NCI-H774 (cell line): ENCODE measurements at places on chromosomes 12 and 14.

DNA sequence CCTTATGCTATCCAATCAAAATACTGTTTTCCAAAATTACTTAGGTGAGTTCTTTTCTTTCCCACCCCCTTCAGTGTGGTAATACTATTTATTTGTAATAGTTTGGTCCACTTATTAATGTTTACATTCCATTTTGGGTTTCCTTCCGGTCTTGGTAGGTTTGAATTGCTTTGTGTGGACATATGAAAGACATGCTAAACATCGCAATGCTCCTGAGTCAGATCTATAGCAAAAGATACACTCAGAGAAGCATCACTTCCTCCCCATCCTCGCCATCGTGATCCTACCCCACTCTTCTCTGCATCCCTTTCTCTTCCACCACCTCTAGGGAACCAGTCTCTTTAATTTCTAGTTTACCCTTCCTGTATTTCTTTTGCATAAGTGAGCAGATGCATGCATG, 30.0 kb downstream of the TUNAR start:
- DNase-seq: no peak

GRCh38 chr12:106709068-106709511, 65.4 kb upstream of the RIC8B start:
- no peak for DNase-seq

- no peak for DNase-seq
Measured at GRCh38 chr12:6850796-6851152, 312 bp downstream of the CDCA3 start.

DNA sequence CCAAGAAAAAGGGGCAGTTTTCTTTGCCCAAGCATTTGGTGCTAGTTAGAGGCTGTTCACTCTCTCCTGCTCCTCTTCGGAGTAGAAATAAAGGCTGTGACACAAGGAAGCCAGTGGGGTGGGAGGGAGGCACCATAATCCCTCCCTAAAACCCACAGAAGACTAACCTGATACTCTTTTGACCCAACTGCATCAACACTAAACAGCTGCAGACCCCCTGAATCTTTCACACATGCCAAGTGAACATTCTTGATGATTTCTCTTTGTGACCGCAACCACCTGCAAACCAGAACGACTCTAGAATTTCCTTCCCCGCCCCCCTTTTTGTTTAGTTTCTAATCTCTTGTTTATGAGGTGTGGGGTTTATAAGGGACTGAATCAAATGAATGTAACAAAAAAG, 175.8 kb upstream of the BCL2L14 start:
- DNase-seq: no peak

- no peak for DNase-seq
Measured at GRCh38 chr14:89131004-89131750, 285.9 kb downstream of the FOXN3 start.

- DNase-seq: no peak
Measured at GRCh38 chr12:101920906-101921305, 43.5 kb downstream of the DRAM1 start.

DNA sequence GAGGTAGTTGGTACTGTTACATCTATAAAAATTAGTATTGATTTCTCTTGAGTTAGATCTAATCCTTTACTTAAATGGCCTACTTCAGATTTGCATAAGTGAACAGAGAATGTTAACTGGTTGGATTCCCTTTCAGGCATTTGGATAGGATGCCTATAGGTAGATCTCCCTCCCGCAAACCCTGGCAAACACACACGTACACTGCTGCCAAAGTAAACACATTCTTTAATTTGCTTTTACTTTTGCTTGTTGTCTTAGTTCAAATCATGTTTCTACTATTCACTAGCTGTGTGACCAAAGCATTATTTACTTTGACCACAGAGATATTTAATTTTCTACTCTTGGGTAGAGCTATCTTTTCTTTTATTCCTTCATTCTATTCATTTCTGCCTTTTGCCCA, 936.1 kb upstream of the FBXO33 start:
- peak; percentile 46 for DNase-seq

DNA sequence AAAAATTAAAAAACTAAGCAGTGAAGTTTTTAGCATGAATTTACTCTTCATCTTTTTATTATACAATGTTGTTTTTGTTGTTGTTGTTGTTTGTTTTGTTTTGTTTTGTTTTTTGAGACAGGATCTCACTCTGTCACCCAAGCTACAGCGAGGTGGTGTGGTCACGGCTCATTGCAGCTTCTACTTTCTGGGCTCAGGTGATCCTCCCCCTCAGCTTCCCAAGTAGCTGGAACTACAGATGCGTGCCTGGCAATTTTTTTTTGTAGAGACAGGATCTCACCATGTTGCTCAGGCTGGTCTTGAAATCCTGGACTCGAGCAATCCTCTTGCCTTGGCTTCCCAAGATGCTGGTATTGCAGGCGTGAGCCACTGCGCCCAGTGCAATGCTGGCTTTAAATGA, 11.3 kb downstream of the PPFIBP1 start:
- no peak for DNase-seq

GRCh38 chr12:127546721-127547505, 720.1 kb upstream of the TMEM132C start:
- DNase-seq: no peak

- DNase-seq: no peak
Measured at GRCh38 chr12:47095446-47096236, 15.9 kb upstream of the AMIGO2 start.

- DNase-seq: no peak
Measured at GRCh38 chr14:91389150-91389549, 28.5 kb downstream of the CCDC88C start.

DNA sequence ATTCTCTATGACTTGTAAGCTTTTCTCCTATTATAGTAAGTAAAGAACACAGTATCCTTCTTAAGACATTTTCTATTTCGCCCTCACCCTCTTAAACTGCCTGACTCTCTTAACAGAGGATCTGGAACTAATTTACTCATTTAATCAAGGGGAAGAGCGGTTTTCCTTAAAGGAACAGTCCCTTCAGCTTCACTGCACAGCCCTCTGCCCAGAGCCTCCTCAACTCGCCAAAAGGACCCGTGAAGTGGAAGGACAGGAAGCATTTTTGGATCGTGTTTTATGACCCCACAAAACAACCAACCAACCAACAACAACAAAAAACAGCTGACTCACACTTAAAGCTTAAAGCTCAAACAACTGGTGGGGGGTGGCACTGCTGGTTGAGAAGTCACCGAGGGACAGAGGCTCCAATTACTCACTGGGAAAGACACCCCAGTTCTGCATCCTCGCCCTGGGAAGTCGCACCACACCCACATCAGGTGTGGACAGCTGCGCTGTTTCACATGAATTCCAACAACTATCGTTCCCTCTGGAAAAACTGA, 35.7 kb downstream of the NID2 start:
- DNase-seq: no peak

- no peak for DNase-seq
Measured at GRCh38 chr14:94673781-94674231, 61.6 kb downstream of the SERPINA3 start.

GRCh38 chr12:111426344-111427185, 20.8 kb downstream of the SH2B3 start:
- DNase-seq: no peak

GRCh38 chr12:2396448-2396871, 343.7 kb downstream of the CACNA1C start:
- no peak for DNase-seq

GRCh38 chr14:39219075-39219499, 14.6 kb upstream of the MIA2 start:
- DNase-seq: no peak

GRCh38 chr12:107029081-107029480, 42.1 kb upstream of the MTERF2 start:
- DNase-seq: no peak

- DNase-seq: no peak
Measured at GRCh38 chr12:49808686-49809380, 19.4 kb downstream of the NCKAP5L start.

GRCh38 chr12:13026286-13026685, 17.9 kb upstream of the FAM234B start:
- DNase-seq: no peak
